ENCODE measurements at places on chromosomes 11 and 22.
A peak's percentile ranks its signal among the peaks of the same experiment; 100 is the strongest.

DNA sequence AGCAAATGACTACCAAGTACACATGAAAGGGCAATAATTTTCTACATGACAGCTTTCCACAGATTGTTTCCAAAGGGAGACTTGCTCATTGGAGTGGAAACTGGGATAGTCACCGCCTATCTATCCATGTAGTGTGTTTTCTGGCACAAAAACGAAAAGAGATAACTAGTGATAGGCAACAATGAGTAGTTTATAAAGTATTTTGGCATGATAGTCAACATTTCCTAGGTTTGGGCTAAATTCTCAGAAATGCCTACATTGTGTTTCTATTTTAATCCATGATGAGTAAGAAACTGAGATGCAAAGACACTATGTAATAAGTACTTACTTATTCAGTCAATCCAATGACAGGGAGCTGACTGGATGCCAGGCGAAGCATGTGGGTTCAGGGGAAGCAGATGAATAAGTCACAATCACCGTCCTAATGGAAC lies 1129.1 kb downstream of the DLG2 start:
- DNase-seq = no peak

- DNase-seq = no peak
Observed at GRCh38 chr11:97445561-97445960, 1055.7 kb downstream of the JRKL start.

- DNase-seq = no peak
Observed at GRCh38 chr11:76629116-76629852, 41.3 kb downstream of the LRRC32 start.

DNA sequence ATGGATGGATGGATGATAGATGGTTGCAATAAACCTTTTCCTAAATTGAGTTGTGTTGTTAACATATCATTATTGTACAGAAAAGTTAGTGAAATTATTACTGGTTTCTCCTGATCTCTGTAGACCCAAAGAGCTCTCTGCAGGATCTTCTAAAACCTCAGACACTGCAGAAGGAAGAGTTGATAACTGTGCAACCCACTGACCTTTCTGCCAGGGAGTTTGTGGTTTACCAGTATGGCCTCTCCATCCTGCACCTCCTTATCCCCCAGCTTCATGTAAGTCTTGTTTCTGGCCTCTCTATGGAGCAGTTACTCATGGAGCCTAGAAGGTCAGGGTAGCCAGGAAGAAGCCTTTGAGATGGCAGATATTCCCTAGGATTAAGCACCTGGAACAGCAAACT lies 45.6 kb downstream of the BTG4 start:
- no peak for DNase-seq

DNA sequence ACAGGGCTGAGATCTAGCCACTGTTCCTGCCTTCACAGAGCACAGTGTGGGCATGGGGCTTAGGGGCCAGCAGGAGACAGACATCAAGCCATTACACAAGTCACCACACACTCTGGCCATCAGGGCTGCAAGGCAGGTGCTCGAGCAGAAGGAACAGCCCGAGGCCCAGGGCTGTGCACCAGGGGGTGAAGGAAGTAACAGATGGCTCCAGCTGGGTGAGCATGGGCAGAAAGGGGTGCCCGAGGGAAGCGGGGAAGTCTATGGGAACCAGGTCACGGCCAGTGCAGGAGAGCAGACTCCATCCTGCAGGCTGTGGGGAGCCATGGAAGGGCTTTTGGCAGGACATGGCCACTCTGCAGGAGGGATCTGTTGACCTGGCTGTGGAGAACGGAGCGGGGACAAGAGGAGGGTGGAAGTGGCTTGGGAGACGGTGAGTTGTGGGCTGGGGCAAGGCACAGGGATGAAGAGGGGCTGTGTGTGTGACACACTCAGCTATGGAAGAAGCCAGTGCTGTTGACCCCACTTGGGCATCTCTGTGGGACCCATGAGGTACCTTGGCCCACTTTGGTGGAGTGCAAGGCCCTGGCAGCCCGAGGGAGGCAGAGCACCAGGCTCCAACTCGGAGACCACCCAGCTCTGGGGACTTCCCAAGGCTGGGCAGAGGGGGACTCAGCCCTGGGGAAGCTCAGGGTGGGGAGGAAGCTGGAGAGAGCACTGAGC lies 3.6 kb downstream of the C11orf68 start:
- no peak for DNase-seq

DNA sequence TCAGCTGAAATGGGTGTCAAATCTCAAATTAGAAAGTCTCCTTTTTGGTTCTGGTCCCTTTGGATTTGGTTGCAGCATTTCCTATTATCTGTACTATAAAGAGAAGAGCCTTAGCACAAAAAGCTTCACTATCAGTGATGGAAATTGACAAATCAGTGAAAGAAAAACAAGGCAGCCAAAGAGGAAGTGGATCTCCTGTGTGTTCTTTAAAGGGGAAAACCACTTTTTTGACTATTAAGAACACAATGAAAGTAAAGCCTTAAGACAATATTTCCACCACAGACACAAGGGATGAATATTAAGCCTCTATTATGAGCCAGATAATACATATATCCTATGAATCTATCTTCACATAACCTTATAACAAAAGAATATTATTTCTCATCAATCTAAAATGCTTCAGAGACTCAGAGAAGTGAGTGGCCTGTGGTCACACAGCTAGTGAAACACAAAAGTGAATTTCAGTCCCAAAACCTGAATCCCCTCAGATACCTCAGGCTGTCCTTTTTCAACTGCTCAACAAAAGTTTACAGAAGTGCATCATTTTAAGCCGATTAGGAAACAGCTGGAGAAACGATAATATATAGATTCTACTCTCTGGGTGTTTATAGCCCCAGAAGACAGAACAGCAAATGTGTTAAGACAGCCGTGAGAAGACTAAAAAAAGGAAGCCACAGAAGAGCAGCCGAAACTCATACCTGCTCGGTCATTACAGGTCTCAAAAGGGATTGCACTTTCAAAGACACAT lies 24.4 kb upstream of the FSHB start:
- DNase-seq = peak; percentile 81

GRCh38 chr11:116581349-116581748 lies 191.4 kb downstream of the BUD13 start:
- DNase-seq = no peak

DNA sequence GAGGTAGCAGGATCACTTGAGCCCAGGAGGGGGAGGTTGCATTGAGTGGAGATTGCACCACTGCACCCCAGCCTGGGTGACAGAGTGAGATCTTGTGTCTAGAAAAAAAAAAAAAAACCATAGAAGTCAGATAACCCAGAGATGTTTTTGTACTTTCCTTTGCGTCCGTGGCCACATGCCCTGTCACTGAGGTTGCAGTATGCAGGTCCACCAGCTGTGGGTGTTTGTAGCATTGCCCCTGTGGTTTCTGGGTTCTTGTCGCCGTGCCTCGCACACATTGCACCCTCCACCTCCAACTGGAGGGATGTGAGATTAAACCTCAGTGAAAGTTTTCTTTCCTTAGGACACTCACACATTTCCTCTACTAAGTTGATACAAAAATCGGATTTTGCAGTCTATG lies 70.3 kb downstream of the TNRC6B start:
- DNase-seq = no peak

GRCh38 chr11:129895126-129896041 lies at the start of gene NFRKB:
Gene NFRKB (minus strand): TSS chr11:129895578. CDS start chr11:129892849, 2,729 bp downstream.
- DNase-seq = peak; percentile 82

DNA sequence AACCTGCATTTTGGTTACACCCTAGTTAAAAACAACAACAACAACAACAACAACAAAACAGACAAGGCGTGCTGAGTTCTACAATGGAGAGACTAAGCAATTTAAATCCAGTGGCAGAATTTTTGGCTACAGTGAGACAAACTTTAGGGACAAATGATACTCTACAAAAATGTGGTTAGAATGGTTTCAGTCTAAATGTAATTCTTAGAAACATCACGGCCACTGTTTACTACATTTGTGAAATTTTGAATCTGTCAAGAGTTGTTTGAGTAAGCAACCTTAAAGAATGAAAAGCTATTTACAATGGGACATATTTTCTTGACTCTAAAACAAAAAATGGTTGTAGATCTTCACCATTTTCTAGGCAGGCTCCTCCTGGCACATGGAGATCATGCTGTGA lies 259.4 kb downstream of the SWAP70 start:
- no peak for DNase-seq

- no peak for DNase-seq
Observed at GRCh38 chr22:22691716-22692701, 47.6 kb downstream of the GGTLC2 start.

GRCh38 chr11:133181667-133182066 lies 350.6 kb downstream of the OPCML start:
- no peak for DNase-seq

DNA sequence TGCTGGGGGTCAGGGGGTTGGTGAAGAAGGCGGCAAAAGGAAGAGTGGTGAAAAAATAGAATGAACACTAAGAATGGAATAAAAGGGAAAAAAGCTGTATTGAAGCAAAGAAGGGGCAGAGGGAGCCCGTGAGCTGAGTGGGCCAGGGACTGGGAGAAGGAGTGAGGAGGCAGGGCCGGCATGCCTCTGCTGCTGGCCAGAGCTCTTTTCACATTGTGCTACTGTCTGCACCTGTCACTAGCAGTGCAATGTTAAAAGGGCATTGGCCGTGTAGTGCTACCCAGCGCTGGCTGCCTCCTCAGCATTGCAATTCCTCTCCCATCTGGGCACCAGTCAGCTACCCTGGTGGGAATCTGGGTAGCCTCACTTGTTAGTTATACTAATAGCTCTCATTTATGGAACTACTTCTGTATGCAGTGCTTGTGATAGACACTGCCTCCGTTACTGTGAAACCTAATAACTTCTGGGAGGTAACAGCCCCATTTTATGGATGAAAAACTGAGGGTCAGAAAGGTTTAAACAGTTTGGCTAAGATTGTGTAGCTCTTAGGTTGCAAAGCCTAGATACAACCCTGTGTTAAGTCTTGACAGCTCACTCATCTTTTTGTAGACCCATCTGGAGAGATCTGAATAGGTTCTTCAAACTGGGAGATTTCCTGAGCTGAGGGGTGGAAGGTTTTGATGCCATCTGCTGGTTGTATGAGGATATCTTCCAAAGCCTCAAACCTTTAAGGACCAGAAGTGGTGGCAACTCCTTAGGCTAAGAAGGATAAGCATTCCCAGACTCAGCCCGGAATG lies 8.5 kb downstream of the YPEL4 start:
- DNase-seq = peak; percentile 67

DNA sequence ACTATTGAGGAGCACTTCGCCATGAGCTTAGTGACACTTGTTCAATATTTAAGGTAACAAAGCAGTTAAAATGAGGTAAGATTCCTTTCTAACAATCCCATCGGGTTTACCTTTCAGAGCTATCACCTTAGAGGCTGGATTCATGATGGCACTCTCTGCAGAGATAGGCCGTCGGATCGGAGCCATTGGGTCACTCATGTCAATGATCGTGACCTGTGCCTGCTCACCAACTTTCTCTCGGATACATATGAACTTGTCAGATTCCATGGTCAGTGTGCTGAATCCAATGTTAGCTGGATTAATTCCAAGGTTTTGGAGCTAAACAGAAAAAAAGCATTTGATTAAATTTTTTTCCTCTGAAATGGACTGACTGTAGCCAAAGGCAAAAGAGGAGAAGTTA lies 16.0 kb downstream of the CLTCL1 start:
- no peak for DNase-seq

DNA sequence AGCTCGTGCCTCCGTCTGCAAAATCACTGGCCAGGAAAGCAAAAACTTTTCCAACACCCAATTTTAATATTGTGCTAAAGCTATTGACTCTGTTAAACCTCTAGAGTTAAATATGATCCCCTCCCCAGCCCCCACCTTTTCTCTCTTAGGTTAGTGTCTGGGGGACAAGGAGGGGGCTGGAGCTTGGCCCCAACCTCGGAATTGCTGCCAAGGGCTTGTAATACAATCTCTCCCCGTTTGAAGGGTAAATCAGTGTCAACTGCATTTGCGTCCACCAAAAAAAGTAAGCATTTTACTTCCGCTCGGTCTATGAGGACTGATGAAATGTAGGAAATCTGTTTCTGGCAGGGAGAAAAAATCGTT lies at the start of gene GAS2:
Gene GAS2, plus strand, starts transcription at position 287 of the 363 bp plus-strand sequence. CDS start 8,259 bp downstream, outside the sequence.
- no peak for DNase-seq

- DNase-seq = no peak
Observed at GRCh38 chr22:48478529-48479265, 1349.0 kb downstream of the BRD1 start.

DNA sequence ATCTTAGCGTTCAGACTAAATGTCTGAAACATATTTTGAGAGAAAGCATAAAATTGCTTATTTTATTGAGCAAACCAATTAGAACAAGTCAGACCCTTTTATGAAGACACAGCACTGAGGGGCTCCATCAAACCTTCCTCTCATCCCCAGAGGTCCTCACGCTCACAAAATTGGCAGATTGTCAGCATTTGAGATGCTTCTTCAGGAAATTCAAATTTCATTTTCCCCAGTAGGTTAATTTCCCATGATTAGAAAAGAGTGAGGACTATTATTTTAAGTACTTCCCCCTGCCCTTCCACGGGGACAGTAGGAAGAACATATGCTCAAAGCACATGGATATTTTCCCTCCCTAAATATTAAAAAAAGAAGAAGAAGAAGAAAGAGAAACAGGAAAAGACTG lies 851.8 kb downstream of the BRD1 start:
- DNase-seq = no peak

DNA sequence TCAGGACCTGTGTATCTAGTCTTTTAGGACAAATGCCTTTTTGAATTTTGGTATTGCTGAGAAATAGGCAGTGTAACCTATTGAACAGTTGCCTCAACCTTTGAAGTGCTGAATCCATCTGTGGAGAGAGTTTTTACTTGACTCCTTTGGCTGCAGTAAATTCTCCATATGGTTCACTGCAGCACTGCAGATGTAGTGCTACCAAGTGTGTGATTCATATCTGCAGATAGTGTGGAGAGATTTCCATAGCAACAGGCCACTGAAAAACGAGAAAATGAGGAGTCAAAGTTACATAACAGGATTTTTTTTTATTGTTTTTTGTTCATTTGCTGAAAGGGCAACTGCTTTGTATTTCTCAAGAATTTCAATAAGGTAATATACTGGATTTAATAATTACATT lies 356.1 kb downstream of the RAB38 start:
- no peak for DNase-seq

DNA sequence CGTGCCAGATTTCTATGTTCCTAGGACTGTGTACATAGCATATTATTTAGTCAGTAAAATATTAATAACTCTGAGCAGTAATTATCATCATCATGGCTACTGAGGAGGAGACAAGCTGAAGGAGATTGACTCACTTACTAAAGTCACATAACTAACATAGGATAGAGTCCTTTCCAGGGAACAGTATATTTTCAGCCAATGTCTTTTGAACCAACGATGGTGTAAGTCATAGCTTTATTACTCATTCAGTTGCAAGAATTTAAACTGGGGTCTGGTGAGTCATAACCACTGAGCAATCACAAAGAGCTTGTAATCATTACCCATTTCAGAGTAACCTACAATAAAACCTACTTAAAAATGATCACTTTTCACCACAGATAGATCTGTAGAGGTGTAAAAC lies 1564.8 kb upstream of the TENM4 start:
- DNase-seq = no peak
